ENCODE measurements at places on chromosomes 16 and 17.

DNA sequence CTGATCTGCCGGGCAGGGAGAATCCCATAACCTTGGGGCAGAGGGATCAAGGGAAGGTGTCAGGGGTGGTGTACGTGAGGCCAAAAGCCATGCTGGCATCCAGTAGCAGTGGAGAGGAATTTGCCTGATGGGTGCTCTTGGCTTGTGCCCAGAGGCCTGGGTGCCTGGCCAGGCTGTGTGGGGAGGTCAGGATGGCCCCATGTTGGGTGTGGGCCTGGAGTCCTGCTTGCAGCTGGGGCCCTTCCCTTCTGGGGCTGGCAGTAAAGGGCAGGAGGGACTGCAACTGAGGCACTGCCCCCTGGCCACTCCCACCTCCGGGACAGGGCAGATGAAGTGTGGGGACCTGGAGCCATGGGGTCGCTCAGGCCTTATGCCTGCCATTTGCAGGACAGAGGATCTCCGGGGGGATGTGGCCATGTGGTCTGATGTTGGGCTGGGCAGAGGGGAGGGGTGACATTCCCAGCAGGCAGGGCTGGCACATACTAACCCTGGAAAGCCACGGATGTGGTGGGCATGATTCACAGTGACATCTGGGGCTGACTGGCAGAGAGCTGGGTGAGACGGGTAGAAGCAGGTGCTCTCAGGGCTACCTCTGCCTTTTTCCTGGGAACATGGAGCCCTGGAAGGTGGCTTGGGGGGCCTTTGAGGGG, 3.5 kb downstream of the FMNL1 start:
- DNase-seq: no peak

DNA sequence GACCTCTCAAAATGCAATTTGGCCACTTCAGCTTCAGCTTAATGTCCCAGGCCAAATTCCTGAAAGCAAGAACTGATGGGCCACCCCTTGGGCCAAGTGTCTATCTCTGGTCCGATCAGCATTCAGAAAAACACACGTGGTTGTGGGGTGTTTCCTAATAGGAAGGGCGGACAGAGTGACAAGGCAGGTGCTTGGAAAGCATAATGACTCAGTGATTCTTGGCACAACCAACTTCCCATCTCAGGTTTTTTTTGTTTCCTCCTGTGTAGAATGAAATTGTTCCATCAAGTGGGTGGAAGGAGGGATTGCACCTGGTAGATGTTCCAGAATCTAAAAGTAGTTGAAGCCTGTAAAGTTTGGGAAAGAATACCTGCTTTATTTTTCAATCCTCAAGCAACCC, 155.6 kb downstream of the HS3ST2 start:
- no peak for DNase-seq

GRCh38 chr16:351804-352520, 561 bp downstream of the AXIN1 start:
- DNase-seq: no peak

GRCh38 chr16:84933774-84934631, 77.3 kb downstream of the ZDHHC7 start:
- DNase-seq: no peak

DNA sequence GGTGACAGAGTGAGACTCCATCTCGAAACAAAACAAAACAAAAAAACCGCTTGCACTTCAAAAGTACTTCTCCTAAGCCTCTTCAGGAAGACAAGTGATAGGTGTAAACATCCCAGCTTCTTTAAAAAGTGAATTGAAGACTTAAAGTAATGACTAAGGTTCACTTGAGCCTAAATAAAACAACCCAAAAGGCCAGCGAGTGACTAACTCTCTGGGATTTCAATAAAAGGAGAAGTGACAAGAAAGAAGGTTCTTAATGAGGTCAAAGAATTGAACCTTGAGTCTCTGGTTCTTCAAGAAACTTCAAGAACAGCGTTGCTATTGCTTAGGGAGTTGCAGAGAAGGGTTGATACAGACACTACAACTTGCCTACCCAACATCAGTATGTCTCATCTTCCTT, 42.2 kb downstream of the STX8 start:
- no peak for DNase-seq

DNA sequence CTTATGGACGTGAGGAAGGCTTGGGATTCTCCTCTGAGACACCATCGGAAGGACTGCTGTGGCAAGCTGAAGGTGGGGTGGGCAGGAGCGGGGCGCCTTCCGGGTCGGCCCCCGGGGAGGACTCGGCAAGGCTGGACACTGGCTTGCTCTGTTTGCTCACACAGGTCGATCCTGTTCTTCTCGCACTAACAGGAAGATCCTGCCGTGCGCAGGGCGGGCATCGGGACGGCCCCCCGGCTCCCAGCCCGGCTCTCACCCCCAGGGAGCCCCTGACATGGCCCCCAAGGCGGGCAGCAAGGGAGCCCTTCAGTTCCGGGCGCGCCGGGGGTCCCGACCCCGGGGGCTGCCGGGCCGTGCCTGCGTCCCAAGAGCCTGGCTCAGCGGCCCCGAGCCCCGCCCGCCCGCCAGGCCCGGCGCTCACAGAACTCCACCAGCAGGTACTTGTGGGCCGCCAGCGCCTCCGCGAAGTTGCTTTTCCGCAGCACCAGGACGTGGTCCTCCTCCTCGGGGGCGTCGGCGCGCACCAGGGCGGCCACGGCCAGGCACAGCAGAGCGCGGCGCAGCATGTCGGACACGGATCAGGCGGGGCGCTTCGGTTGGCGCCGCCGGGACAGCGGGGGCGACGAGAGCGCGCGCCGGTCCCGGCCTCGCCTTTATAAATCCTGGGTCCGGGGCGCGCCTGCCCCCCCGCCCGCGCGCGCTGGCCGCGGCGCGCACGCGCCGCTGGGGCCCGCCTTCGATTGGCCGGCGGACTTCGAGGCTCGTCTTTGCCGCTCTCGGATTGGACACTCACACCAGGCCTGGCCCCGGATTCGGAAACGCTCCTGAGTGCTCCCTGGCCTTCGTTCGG, at the start of gene P4HB:
TSS of gene P4HB (minus strand) at position 630 of the 850 bp plus-strand sequence. CDS start at position 566, 64 bp downstream.
- no peak for DNase-seq
